ENCODE measurements at places on chromosomes 1 and 21. TPM values are rescaled to one million over a fixed set of nuclear protein-coding genes. Genes with fewer than 3 reads are reported as not detected.

The ATP5PO gene
- total RNA-seq = 89.9 TPM

The LCE1E gene
- not detected for total RNA-seq

The GPR161 gene
- total RNA-seq = 22.6 TPM

The CLCNKB gene
- total RNA-seq = 0.07 TPM

The AKR7A3 gene
- total RNA-seq = 0.59 TPM

The SETD4 gene
- 15.2 TPM for total RNA-seq

The KLHDC8A gene
- total RNA-seq = not detected

The MCOLN2 gene
- total RNA-seq = 0.85 TPM

The GJA8 gene
- total RNA-seq = not detected

The RASAL2 gene
- 27.2 TPM for total RNA-seq

The FCRL1 gene
- total RNA-seq = not detected

The AADACL4 gene
- not detected for total RNA-seq

The LCE1F gene
- total RNA-seq = not detected

The ROR1 gene
- total RNA-seq = 12.6 TPM

The GUCA2B gene
- not detected for total RNA-seq

The SPRR2F gene
- total RNA-seq = not detected
